Fibroblast of skin of right quadriceps (primary cell): ENCODE measurements at places on chromosomes 16 and 17.

GRCh38 chr16:14958970-14959369, 15.9 kb upstream of the PDXDC1 start:
- peak; percentile 11 for DNase-seq

GRCh38 chr16:9820476-9821246, 361.6 kb downstream of the GRIN2A start:
- no peak for DNase-seq

GRCh38 chr16:51287121-51287755, 136.2 kb upstream of the SALL1 start:
- DNase-seq: no peak

DNA sequence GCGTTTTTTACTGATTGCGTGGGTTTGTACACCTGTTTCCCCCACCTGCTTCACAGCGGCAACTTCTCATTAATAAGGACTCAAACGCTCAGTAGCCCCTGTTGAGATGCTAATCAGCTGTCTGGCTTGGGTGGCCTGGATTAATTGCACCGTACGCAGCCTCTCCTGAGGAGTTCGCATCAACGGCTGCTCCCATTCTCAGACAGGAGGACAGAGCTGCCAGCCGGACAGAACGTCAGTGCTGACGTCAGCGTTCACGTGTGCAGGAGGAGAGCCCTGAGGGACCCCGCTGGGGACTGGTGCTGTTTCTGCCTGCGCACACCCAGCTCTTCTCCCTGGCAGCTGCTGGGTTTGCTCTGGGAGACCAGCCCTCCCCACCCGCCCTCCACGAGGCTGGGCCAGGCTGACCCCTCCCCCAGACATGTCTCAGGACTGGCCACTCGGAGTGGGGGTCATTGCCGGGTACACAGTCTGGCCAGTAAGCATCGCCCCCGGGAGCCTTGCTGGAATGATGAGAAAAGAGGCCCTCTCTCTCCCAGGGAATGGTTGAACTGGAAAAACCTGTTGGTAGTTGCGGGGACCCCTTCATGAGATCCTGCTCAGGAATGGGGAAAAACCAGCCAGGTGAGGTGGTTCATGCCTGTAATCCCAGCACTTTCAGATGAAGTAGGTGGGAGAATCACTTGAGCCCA, 5.7 kb upstream of the BANP start:
- DNase-seq: peak; percentile 56

- no peak for DNase-seq
Measured at GRCh38 chr16:72111657-72112451, 18.2 kb downstream of the DHX38 start.

DNA sequence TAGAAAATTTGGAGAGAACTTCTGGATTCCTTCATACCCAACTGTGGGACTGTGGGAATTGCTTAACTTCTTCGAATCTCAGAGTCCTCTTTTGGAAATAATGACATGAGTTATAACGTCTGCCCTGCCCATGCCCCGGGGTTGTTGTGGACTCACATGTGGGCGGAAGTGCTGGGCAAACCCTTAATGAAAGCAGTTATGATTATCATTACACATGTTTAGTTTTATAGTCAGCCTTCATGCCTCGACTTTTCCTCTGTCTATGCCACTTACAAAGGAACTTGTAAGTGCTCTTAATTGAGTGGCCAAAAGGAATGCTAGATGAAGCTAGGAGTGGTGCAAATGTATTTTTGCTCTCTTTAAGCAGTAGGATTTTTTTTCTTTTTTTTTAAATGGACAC, 3.9 kb downstream of the KRT27 start:
- no peak for DNase-seq

DNA sequence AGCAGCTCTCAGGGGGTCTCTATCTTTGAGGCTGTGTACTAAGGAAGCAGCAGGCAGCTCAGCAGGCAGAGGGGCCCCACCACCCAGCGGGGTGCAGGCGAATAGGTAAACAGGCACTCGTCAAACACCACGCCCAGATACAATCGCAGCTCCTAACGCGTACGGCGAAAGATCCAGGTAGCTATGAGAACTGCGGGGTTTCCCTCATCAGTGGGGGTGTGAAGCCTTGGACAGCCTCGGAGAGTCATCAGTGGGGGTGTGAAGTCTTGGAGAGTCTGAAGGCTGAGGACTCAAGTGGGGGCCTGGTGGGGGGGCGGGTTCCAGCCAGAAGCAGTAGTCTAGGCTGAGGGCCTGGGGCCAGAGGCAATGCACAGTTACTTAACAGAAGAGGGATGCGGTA, 69.0 kb downstream of the RTN4RL1 start:
- no peak for DNase-seq

DNA sequence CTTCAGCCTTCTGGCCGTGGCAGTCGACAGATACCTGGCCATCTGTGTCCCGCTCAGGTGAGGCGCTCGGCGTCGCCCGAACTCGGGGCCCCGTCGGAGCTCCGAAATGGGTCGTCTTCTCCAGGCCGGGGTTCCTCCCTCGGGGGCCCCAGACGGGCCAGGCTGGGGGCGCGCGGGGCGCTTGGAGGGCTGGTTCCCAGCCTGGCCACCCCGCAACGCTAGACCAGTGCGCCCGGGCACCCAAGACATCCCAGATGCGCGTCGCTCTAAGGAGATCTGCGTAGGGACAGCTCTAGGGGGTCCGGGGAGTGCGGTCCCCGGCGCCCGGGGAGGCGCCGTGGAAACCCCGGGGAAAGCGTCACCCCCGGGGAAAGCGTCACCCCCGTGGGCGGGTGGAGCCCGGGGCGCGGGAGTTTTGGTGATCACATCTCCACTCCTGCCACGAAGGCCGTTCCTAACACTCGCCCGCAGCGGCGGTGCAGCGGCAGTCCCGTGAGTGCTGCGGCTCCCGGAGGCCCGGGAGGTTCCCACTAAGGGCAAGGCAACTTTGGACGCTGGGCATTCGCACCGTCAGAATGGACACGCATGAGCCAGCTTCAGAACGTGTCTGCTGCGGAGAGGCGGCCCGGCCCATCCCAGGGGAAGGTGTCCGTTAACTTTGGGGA, 729 bp downstream of the ADORA2B start:
- no peak for DNase-seq

GRCh38 chr16:11913425-11914079, 2.2 kb downstream of the GSPT1 start:
- no peak for DNase-seq

DNA sequence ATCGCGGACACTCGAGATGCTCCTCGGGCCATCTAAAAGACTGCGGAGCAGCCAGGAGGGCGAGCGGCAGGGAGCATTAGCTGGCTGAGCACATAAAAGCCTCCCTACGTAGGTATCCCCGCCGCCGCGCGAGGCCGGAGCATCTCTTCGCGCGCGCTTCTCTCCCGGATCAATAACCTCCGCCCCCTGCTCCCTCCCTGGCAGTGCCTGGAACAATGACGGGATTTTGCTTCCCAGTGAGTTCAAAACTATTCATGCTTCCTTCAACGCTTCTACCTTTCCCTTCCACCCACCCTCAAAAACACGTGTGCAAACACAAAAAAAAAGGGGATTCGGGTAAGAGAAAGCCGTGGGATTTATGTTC, 984 bp downstream of the CENPV start:
- peak; percentile 44 for DNase-seq

DNA sequence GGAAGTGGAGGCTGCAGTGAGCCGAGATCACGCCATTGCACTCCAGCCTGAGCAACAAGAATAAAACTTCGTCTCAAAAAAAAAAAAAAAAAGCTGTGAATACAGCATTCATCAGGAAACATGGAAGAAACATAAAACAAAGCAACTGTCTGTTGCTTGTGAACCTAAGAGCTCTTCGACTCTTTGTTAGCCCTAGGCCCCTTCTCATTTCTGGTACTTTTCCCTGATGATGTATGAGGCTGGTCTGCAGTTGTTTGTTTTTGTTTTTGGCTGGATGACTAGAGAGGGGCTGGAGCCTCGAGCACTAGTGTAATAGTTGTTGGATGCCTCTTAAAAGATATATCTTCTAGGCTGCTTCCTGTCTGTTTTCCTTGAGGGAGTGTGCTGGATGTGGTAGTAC, 113.5 kb downstream of the MAP2K6 start:
- DNase-seq: no peak

GRCh38 chr16:49890876-49891275, 35.0 kb upstream of the ZNF423 start:
- DNase-seq: no peak

DNA sequence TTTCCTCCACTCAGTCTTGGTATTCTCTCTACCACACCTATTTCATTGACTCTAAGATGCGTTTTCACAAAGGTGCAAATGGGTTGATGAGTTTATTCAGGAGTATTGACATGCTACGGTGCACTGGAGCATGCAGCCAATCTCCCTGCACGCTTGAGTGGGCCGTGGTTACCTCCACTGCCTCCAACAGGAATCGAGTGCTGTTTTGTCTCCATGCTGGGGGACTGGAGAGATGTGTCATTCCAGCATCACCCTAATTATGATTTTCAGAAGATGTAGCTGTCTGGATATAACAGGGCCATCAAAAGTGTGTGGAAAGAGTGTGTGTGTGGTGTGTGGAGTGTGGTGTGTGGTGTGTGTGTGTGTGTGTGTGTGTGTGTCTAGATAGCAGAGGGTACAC, 351.6 kb upstream of the ZFHX3 start:
- DNase-seq: no peak

DNA sequence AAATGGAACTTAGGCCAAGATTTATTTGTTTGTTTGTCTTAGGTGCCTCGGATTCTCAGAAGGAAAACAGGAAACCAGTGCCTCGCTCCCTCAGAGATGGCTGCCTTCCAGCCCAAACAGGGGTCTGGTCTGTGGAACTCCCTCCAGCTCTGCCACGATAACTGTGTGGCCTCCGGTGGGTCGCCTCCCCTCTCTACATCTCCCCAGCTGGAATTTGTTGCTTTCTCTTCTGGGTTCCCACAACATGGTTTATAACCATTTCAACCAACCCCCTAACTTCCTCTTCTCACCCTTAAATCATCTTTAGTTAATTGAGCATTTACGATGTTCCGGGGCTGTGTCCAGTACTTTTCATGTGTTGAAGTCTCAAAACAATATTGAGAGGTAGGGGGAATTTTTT, 30.9 kb upstream of the PLLP start:
- peak; percentile 22 for DNase-seq

DNA sequence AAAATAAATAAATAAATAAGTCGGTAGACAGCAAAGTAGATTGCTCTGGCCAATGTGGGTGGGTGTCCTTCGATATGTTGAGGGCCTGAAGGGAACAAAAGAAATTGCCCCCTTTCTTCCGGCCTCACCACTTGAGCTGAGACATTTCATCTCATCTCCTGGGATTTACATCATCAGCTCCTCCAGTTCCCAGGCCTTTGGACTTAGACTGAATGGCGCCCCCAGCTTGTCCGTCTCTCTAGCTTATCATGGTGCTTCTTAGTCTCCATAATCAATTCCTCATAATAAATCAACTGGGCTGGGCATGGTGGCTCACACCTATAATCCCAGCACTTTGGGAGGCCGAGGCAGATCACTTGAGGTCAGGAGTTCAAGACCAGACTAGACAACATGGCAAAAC, 13.8 kb upstream of the HAP1 start:
- DNase-seq: no peak

- DNase-seq: no peak
Measured at GRCh38 chr17:38421871-38422827, 6.1 kb upstream of the ARHGAP23 start.

DNA sequence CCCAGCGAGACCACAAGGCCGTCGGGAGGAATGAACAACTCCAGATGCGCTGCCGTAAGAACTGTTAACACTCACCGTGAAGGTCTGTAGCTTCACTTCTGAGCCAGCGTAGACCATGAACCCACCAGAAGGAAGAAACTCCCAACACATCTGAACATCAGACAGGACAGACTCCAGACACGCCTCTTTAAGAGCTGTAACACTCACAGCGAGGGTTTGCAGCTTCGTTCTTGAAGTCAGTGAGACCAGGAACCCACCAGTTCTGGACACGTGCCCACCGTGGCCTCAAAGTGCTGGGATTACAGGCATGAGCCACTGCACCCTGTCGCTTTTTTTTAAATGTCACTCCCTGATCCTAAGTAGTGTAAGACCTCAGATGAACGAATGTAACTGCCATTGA, 17.3 kb downstream of the KPNA2 start:
- DNase-seq: no peak

DNA sequence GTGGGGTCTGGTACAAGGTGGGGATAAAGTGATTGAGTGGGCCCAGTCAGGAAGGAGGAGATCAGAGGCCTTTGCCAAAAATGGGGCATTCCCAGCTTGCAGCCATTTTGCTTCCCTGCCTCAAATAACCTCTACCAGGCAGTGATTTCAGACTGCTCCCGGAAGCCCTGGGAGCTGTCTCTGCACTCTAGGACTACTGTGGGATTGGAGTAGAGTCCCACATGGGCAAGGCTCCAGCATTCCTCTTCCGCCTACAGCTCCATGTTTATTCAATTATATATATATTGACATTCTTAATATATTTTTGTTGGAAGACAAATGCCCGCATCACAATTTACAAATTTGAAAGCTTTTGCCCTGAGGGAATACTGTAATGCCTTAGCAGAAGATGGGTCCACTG, 13.5 kb downstream of the SUPT6H start:
- no peak for DNase-seq

GRCh38 chr17:17842111-17842876, 5.5 kb upstream of the SREBF1 start:
- DNase-seq: no peak
